ENCODE measurements at places on chromosomes 6 and 20. TPM values are rescaled to one million over a fixed set of nuclear protein-coding genes. Genes with fewer than 3 reads are reported as not detected.

The PERP gene
- 24.0 TPM for polyA plus RNA-seq

The SLCO4A1 gene
- polyA plus RNA-seq, result 6.8 TPM

The TMEM244 gene
- not detected for polyA plus RNA-seq

The PHACTR1 gene
- polyA plus RNA-seq, result 1.3 TPM

The MYB gene
- polyA plus RNA-seq, result 0.06 TPM

The SCGN gene
- 0.77 TPM for polyA plus RNA-seq

The SPAG4 gene
- polyA plus RNA-seq, result 45.5 TPM

The IMPG1 gene
- polyA plus RNA-seq, result not detected

The CST9 gene
- not detected for polyA plus RNA-seq

The TMC2 gene
- polyA plus RNA-seq, result 0.46 TPM

The ETV7 gene
- polyA plus RNA-seq, result 0.67 TPM

The MUC21 gene
- polyA plus RNA-seq, result not detected

The GRM1 gene
- not detected for polyA plus RNA-seq

The ANGPT4 gene
- 4.2 TPM for polyA plus RNA-seq

The CFB gene
- 49.8 TPM for polyA plus RNA-seq

The RING1 gene
- polyA plus RNA-seq, result 40.5 TPM

The GATA5 gene
- 0.65 TPM for polyA plus RNA-seq

The NEDD9 gene
- polyA plus RNA-seq, result 48.5 TPM

The ID4 gene
- polyA plus RNA-seq, result 19.2 TPM

The FHL5 gene
- polyA plus RNA-seq, result 2.6 TPM

The HLA-DMB gene
- polyA plus RNA-seq, result 18.8 TPM

The DST gene
- 91.7 TPM for polyA plus RNA-seq

The SIRPD gene
- polyA plus RNA-seq, result not detected

The TSBP1 gene
- not detected for polyA plus RNA-seq

The XKR7 gene
- not detected for polyA plus RNA-seq

The SPATA25 gene
- polyA plus RNA-seq, result 1.0 TPM

Data from adipose tissue (tissue), 3 donors.